ENCODE measurements at places on chromosomes 1 and 21.

DNA sequence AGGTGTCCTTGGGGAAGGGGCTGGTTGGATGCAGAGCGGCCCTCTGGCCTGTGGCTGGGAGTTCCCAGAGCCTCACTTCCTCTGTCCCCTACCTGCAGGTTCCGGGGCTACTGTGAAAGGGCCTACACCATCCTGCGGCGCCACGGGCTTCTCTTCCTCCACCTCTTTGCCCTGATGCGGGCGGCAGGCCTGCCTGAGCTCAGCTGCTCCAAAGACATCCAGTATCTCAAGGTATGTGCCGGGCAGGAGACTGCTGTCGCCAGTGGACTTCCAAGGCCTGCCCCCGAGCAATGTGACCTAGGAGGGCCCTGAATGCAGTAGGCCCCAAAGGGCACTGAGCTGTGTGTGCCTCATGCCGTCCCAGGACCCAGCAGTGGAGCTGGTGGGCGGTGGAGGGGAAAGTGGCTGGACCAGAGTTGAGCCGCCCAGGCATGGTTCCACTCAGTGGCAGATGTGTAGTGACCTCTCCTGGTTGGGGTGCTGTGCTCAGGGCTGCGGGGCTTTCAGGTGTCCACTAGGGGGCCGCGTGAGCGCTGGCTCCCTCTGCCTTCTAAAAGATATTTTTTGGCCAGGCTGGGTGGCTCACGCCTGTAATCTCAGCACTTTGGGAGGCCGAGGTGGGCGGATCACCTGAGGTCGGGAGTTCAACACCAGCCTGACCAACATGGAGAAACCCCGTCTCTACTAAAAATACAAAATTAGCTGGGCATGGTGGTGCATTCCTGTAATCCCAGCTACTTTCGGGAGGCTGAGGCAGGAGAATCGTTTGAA lies 73.4 kb downstream of the PIK3CD start:
- peak; percentile 89 for DNase-seq

- no peak for DNase-seq
Observed at GRCh38 chr21:17467392-17467791, 45.5 kb upstream of the CXADR start.

- no peak for DNase-seq
Observed at GRCh38 chr1:1081311-1082238, 7.5 kb upstream of the RNF223 start.

- DNase-seq: no peak
Observed at GRCh38 chr1:44812822-44813543, 4.7 kb downstream of the BTBD19 start.

GRCh38 chr1:109256085-109256484 lies 6.7 kb downstream of the CELSR2 start:
- no peak for DNase-seq

Measured in GM19239 (cell line).